ENCODE measurements at places on chromosomes 11 and 22.
A peak's percentile ranks its signal among the peaks of the same experiment; 100 is the strongest.

- DNase-seq: no peak
Observed at GRCh38 chr11:115161876-115162275, 342.3 kb downstream of the CADM1 start.

DNA sequence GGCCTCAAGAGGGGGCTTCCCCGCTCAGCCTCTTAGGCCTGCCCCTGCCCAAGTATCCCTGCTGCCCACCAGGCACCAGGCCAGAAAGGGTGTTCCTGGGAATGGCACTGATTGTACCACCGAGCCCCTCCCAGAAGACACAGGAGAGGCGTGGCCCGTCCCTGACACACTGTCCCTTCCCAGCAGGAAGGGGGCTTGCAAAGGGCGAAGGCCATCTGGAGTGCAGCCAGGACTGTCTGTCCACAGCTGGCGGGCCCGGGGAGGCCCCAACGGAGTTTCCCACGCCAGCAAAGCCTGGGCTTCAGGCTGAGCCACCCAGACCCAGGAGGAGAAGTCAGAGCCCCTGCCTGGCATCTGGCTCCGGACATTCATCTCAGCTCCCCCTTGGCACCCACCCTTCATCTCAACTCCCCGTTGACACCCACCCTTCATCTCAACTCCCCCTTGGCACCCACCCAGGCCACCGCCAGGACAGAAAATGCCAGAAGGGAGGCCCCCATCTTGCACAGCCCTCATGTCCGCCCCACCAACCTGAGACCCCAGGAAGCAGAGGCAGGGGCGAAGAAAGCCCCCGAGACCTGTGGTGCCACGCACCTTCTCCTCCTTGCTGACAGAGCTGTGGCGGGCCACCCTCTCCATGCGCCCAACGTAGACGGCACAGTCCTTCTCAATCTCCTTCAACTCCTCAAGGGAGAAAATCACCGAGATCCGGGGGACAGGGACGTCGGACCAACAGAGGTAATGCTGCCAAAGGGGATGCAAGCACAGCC is 19.4 kb downstream of the TUBGCP6 start:
- no peak for DNase-seq

GRCh38 chr11:11391796-11392463 is 38.9 kb upstream of the CSNK2A3 start:
- no peak for DNase-seq

DNA sequence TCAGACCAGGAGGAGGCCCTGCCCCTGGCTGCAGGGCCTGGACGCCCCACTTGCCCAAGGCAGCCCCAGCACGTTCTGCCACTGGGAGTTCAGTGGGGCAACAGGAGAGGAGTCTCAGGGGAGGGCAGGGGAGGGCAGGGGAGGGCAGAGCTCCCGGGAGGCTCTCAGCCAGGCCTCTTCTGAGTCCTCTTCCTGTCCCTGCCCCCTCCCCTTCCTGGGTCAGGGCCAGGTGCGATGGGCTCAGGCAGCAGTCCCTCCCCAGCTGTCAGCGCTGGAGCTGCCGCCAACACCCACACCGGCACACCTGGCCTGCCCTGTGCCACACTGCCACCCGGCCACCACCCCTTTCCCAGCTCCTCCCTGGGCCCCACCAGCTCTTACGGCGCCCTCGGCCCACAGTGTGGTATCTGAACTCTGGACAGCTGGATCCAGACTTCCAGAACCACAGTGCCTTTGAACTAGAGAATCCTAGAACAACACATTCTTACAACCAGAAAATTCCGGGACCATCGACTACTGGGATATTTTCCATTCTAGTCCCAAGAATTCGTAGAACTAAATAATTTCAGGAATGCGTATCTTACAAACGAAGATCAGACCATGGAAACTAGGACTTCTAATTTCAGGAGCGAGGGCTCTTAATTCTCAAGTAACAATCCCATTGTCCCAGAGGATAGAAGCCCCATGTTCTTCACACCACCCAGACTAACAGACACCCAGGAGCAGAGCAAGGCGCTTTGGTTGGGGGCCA is 21.8 kb downstream of the RPL3 start:
- DNase-seq: no peak

- no peak for DNase-seq
Observed at GRCh38 chr11:39725081-39725480, 1734.4 kb downstream of the LRRC4C start.

DNA sequence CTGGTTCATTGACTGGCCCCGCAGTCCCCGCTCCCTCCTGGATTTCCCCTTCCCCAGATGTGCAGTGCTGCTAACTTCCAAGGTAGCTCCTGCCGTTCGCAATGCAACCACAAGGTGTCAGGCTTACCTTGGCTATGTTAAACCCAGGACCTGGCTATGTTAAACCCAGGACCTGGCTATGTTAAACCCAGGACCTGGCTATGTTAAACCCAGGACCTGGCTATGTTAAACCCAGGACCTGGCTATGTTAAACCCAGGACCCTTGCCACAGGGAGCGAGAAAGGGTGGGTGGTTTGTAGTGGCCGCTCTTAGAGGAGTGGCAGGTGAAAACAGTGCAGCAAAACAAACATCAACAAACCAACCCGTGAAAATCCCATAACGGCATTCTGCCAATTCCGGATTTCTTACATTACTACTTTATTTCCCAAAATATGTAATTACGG is 2.9 kb upstream of the ADAMTS8 start:
- DNase-seq: peak; percentile 66

- DNase-seq: no peak
Observed at GRCh38 chr11:107819361-107820014, 39.1 kb downstream of the SLC35F2 start.

- DNase-seq: no peak
Observed at GRCh38 chr22:20130319-20130718, 1.3 kb upstream of the ZDHHC8 start.

DNA sequence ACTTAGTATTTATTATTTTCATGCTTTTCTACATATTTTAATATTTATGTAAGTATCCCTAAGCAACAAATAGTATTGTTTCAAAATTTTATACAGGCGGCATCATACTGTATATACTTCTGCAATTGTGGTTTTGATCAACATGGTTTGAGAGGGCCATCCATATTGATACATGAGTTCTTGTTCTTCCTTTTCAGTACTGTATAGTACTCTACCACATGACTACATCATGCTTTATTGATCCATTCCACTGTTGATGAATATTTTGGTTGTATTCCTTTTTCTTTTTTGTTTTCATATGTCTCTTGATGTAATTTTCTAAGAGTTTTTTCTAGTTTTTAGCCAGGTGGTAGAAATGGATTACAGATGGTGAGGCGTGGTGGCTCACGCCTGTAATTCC is 40.1 kb downstream of the SLC35F2 start:
- no peak for DNase-seq

- no peak for DNase-seq
Observed at GRCh38 chr22:38257181-38257580, 15.6 kb downstream of the TMEM184B start.

DNA sequence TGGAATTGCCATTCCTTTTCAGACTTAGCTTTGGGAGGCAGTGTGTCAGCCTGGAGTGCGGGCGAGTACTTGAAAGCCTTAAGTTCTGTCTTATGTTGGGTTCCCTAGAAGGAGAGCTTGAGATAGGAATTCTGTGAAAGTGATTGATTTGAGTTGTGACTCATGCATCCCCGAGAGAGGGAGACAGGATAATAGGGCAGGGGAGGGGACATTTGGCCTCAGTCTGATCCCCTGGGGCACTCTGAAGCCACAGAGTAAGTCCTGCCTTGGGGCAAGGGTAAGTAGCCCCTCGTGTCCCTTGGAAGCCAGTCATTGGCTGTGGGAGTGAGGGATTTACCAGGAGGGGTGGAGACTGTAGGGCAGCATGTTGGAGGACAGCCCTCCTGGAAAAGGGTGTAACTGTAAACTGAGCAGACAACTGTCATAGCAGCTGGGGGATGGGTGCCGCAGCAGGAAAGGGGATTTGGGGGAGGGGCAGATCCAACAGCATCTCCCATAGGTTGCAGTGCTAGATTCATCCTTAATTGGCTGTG is 44.0 kb downstream of the KIAA1671 start:
- peak; percentile 37 for DNase-seq

DNA sequence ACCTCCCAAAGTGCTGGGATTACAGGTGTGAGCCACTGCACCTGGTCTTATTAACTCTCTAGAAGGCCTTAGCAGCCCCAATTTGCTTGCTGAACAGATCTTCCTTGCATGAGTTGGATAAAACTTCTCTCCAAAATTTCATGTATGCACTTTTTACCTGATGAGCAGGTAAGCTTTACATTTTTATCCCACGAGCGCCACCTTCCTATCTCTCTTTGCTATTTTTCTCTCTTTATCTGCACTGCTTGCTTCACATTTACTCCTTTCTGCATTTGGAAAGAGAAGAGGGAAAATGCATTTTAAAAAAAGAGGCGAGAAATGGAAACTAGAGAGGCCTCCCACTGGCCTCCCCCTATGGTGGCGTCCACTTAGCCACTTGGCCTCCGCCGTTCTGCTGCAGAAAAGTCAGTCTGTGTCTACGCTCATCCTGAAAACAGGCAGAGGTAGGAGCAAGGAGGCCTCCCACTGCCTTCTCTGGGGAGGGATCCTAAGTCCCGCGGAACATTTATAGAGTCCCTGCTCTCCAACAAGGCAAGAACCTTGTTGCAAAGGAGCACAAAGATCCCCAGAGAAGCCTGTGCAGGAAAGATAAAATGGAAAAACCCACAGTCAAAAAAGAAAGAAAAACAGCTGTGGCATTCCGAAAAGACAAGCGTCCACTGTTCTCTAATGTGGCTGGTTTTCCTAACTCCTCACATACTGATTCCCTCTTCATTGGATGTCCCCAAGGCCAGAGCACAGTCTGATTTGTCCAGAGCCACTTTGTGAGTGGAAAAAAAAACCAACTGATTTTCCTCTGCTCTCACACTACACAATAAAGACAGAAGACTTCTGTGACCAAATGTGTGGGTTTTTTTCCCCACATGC is 62.2 kb upstream of the INCENP start:
- DNase-seq: no peak
